ENCODE measurements at places on chromosomes 4 and X.

DNA sequence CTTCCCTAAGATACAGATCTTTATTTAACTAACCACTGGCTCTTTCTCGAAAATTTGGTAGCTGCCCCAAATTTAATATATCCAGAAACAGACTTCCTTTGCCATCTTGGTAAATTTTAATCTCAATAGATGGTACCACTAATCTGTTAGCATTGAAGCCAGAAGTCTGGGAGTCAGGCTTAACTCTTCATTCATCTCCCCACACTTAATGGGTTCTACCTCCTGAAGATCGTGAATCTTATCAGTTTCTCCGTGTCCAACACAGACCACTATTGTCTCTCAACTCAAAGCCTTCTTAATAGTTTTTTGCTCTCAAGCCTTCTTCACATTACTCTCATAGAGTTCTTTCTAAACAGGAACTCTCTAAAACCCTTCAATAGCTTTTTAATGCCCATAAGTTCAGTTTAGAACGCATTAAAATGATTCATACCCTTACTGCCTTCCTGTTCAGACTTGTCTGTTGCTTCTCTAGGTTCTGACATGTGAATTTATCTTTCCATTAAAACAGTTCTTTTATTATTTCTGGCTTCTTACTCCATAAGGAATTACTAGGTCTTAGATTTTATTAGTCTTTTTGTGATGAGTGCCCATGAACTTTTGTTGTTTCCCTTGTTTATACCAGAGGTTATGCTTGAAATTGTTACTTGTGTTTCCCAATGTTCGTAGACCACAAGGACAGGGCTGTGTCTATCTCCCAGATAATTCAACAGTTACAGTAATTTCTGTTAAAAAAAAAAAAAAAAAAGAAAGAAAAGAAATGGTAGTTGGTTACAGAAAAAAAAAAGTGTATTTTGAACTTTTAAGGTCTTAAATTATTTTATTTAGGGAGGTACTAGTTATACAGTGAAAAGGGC is 54.7 kb downstream of the SMARCAD1 start:
- no peak for DNase-seq

DNA sequence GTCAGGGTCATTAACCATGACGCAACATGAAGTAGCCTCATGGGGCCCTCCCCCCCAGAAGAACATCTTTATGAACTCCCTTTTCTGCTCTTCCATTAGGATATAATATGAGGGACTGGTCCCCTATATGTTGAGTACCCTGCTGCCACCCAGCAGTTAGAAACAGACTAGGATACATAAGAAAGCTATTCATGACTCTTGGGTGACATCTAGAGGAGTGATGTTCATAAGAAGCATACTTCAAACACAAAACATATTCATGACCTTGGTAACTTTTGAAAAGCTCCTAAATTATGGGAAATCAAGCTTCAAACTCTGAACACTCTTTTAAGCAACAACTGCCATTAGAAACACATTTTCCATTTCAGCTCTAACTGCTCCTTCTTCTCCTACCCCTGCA is 155.2 kb upstream of the SPIN4 start:
- DNase-seq = no peak

GRCh38 chrX:115229337-115230003 is 4.4 kb downstream of the LRCH2 start:
- DNase-seq = no peak

DNA sequence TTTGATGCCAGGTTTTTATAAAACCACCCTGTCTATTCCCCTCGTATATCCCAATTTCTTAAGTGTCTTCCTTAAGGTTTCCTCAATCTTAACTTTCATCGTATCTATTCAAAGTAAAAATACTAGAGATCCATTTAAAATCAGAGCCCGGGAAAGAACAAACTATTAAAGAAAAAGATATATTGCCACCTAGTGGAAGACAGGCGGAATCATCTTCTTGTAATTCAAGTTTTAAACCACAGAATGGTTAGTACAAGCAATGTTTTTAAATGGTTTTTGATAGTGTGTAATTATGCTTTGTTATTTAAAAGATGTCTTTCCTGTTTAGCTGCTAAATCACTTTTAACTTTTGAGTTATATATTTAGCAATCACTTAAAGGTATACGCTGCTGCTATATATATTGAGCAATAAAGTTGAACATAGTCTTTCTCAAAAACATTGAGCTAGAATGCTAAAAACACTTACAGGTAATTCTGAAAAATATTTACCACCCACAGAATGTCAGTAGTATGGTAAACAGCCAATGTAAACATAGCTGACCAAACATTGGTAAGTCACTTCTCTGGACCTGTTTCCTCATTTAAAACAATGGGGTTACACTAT is 18.2 kb downstream of the PRDM8 start:
- no peak for DNase-seq

- DNase-seq = no peak
Observed at GRCh38 chr4:67320645-67321044, 224.7 kb downstream of the CENPC start.

- DNase-seq = no peak
Observed at GRCh38 chr4:5912614-5913019, 19.7 kb upstream of the CRMP1 start.

GRCh38 chr4:96455045-96455720 is 615.3 kb downstream of the PDHA2 start:
- no peak for DNase-seq

DNA sequence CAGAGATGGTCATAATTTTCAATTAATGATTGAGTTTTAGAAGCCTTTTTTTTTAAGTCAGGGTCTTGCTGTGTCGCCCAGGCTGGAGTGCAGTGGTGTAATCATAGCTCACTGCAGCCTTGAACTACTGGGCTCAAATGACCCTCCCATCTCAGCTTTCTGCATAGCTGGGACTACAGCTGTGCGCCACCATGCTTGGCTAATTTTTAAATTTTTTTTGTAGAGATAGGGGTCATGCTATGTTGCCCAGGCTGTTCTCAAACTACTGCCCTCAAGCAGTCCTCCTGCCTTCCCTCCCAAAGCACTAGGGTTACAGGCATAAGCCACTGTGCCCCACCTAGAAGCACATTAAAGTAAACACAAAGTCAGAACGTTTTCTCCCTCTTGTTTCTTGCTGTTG is 51.7 kb downstream of the HTT-AS start:
- DNase-seq = no peak

DNA sequence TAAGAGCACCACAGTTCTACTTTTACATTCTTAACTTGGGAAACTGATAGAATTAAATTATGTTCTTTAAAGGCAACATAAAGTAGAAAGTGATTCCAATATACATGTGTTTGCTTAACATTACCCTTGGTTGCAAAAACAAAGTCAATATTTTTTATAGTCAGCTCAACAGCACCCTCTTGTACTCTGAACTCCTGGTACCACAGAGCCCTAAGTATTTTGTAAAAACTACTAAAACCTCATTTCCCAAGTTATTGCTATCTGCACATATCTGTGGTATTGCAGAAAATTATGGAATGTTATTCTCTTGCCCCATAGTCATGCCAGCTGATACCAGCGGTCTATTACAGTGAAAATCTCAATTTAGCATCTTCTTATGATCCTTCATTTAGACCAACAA is 2.9 kb downstream of the KIF4A start:
- no peak for DNase-seq

DNA sequence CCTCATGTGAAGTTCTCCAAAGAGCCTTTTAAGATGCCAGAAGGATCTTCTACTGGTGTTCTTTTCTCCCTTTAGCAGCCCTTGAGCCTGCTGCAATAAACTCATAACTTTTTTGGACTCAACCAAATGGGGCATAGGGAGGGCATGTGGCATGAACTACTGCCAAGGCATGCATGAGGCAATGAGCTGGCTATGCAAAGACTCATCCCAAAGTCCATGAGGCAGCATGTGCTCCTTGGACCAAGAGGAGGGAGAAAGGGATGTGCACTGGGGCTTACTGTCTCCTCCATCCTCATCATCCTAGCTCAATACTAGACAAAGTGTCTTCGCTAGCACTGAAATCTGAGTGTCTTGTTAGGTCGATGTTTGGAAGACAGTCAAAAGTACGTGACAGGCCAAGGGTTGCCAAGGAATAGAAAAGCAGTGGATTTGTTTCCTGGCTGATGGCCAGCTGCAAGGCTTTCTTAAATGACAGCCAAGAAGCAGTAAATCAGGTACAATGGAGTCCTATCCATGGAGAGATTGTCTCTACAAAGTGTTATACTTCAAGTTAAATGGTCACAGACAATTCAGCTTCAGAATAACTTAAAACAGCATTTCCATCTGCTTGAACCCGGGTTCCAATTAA is 44.5 kb upstream of the ATXN3L start:
- no peak for DNase-seq

Measured in stimulated activated CD4-positive, alpha-beta T cell treated with anti-CD3 and anti-CD28 coated beads, Interleukin-15, amount 100 ng/mL, for 1 hour (primary cell).